ENCODE measurements at places on chromosomes 7 and 10.

DNA sequence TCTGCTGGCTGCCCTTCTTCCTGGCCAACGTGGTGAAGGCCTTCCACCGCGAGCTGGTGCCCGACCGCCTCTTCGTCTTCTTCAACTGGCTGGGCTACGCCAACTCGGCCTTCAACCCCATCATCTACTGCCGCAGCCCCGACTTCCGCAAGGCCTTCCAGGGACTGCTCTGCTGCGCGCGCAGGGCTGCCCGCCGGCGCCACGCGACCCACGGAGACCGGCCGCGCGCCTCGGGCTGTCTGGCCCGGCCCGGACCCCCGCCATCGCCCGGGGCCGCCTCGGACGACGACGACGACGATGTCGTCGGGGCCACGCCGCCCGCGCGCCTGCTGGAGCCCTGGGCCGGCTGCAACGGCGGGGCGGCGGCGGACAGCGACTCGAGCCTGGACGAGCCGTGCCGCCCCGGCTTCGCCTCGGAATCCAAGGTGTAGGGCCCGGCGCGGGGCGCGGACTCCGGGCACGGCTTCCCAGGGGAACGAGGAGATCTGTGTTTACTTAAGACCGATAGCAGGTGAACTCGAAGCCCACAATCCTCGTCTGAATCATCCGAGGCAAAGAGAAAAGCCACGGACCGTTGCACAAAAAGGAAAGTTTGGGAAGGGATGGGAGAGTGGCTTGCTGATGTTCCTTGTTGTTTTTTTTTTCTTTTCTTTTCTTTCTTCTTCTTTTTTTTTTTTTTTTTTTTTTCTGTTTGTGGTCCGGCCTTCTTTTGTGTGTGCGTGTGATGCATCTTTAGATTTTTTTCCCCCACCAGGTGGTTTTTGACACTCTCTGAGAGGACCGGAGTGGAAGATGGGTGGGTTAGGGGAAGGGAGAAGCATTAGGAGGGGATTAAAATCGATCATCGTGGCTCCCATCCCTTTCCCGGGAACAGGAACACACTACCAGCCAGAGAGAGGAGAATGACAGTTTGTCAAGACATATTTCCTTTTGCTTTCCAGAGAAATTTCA, 1.7 kb downstream of the ADRB1 start:
- DNase-seq, result no peak

DNA sequence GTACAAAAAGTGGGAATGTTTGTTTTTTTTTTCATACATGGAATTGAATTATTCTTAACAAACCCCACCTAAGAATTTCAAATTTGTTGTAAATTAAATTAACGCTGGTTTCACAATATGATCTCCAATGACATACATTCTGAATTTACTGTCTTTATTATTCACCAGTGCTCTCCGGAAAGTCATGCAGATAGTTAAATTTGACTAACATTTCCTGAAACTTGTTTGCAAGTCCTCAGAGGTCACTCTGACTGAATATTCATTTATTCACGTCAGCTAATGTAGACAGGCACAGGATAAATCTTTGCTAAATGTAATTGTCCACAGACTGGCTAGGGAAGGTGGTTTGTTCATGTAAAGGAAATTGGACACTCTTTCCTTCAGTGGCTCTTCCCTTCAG, 730.4 kb downstream of the PHTF2 start:
- no peak for DNase-seq

DNA sequence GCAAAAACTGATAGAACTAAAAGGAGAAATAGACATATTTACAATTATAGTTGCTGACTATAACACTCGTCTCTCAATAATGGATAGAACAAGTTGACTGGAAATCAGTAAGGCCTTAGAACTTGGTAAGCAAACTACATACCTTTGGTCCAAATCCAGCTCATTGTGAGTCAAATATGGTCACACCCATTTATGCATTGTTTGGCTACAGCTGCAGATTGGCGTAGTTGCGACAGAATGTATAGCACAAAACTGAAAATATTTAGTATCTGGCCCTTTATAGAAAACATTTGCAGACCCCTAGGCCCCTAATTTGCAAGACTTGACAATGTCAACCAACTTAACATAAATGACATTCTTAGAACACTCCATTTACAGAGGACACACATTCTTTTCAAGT, 103.6 kb upstream of the EGR2 start:
- no peak for DNase-seq

DNA sequence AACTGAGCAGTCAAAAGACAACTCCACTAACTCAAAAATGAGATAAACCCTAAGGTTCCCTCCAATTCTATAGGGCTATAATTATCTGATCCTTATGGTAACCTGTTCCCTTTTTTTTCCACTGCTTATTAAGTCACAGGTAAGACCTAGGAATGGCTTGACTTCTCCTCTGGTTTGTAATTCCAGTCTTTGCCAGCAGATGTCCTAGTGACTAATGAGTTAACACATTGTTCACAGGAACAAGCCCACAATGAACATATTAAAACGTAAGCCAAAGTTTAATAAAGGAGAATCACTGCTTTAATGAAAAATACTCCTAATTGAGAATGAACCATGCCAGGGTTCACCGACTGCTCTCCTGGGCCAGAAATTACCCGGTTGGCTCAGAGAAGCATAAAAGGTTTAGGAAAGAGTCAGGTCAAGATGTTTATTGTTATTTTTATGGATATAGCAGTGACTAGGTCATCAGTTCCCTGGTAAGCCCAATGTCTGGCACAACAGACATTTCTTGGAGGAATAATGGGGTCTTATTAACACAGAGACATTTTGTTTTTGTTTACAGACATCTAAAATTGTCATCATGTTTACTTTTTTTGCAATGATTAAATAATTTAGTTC, 120.1 kb downstream of the ELAPOR2 start:
- DNase-seq, result peak; percentile 50

- no peak for DNase-seq
Observed at GRCh38 chr10:28530751-28531150, 2.2 kb upstream of the WAC start.

GRCh38 chr10:63628526-63629362, 107.5 kb downstream of the REEP3 start:
- peak; percentile 83 for DNase-seq

GRCh38 chr7:24200407-24200966, 83.5 kb upstream of the NPY start:
- DNase-seq, result peak; percentile 23

DNA sequence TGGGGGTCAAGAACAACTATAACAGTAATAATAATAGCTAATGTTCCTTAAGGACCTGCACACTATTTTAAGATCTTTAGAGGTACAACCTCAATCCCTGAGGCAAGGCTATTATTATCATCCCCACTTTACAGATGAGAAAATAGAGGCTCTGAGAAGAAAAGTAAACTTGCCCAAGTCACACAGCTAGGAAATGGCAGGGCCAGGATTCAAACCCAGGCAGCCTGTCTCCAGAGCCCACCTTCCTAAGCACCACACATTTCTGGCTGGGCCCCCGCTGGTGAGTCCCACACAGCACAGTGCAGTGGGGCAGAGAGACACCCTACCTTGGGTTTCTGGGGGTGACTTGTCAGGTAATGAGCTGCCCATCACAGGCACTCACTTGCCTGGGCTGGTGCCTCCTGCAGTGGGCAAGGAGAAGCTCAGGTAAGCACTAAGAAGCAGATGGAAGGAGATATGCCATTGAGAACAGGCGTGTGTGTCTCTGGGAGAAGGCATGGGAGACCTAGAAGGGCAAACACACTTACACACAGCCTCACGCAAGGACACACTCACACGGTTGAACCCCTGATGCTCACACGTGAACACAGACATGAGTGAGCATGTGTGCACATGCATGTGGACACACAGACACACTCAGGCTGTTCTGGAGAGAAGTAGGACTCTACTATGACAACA, 104.4 kb upstream of the ZMIZ1 start:
- DNase-seq, result no peak

DNA sequence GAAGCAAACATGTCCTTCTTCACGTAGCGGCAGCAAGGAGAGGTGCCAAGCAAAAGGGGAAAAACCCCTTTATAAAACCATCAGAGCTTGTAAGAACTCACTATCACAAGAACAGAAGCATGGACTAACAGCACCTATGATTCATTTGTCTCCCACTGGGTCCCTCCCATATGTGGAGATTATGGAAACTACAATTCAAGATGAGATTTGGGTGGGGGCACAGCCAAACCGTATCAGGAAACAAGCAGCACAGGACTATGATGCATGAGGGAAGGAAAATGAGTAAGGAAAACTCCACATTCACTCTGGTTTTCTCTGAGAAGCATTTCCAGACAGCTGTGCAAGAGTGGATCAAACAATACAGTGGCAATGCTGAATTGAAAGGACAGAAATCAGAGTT, 81.6 kb downstream of the RSU1 start:
- DNase-seq, result no peak

GRCh38 chr7:48074204-48074654, 14.8 kb upstream of the UPP1 start:
- no peak for DNase-seq

GRCh38 chr10:79443338-79444198, 1.9 kb downstream of the ZCCHC24 start:
- no peak for DNase-seq

- DNase-seq, result no peak
Observed at GRCh38 chr10:52578871-52579405, 193.6 kb downstream of the MBL2 start.

GRCh38 chr7:24827589-24827988, 70.3 kb upstream of the GSDME start:
- no peak for DNase-seq

GRCh38 chr10:129371541-129371940, 95.5 kb upstream of the MGMT start:
- DNase-seq, result no peak

- no peak for DNase-seq
Observed at GRCh38 chr7:95693551-95694333, 78.6 kb upstream of the DYNC1I1 start.

DNA sequence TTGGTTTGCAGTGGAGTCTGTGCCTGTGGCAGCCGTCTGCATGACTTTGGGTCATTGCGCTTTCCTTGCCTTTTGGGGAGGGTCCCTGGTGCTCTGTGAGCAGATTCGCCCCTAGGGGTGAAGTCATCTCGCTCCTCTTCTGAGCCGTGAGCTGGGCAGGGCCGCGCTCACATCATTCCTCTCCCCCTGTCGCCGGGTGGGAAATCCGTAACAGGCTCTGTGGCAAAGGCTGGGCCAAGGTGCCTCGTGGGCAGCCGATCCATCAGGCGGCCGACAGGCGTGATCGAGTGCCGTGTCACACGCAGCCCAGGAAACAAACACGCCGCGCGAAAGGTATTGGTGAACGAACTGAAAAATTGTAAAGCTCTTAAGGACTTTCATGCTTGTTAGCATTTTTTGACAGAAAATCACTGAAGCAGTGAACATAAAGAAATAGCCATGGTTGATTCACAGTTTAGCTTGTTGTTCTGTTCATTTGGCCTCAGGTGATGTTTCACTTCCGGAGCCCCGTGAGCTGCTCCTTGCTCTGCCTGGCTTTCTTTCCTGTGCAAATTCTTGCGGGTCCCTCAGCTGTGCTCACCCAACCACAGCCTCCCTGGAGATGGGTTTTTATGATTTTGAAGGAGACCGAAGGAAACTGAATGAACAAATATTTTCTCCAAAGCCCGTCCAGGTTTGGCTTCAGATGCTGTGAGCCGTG, 122.1 kb downstream of the NKX6-2 start:
- no peak for DNase-seq

DNA sequence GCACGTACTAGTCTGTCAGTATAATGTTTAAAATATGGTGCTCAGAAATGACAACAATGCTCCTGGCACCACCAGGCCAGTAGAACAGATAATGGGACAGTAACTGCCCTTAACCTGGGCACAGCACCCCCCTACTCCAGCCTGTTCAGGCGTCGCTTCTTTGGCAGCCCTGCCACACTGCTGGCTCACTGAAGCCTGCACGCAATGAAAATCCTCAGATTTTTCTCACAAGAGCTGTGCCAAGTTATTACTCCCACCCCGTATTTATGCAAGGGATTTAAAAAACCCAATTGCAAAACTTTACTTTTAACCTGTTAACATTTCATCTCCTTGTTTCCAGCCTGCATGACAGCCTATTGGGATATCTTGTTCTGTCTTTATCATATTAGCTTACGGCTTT, 56.6 kb upstream of the LAMB1 start:
- no peak for DNase-seq

DNA sequence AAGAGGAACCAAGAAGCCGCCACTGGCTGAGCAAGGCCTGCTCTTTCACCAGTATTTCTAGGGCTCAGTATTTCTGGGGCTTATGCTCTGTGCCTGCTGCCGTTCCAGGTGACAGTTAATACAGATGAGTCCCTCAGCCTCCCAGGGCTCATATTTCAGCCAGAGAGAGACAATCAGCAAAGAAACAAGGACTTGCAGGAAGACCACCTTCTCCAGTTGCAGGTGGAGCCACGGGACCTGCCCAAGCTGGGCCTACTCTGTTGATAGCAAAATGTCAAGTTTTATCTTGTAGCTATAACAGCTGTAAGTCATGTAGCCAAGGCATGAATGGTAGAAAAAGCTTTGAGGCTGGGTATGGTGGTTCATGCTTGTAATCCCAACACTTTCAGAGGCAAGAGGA, 42.7 kb downstream of the NPTX2 start:
- no peak for DNase-seq

GRCh38 chr7:51111241-51111940, 205.2 kb downstream of the COBL start:
- no peak for DNase-seq

DNA sequence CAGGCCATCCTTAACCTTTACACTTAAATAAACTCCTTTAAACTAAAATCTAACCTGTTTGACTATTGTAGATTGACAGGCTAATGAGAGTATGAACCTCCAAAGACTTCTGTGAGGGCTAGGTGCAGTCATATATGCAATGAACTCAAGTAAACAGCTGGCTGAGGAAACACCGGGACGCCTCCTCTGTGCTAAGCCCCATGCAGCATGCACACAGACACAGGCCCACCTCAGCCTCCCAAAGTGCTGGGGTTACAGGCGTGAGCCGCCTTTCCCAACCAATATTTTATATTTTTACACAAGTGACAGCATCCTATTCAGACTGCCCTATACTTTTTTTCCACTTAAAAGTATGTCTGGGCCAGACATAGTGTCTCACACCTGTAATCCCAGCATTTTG, 1.5 kb upstream of the FXYD4 start:
- no peak for DNase-seq

DNA sequence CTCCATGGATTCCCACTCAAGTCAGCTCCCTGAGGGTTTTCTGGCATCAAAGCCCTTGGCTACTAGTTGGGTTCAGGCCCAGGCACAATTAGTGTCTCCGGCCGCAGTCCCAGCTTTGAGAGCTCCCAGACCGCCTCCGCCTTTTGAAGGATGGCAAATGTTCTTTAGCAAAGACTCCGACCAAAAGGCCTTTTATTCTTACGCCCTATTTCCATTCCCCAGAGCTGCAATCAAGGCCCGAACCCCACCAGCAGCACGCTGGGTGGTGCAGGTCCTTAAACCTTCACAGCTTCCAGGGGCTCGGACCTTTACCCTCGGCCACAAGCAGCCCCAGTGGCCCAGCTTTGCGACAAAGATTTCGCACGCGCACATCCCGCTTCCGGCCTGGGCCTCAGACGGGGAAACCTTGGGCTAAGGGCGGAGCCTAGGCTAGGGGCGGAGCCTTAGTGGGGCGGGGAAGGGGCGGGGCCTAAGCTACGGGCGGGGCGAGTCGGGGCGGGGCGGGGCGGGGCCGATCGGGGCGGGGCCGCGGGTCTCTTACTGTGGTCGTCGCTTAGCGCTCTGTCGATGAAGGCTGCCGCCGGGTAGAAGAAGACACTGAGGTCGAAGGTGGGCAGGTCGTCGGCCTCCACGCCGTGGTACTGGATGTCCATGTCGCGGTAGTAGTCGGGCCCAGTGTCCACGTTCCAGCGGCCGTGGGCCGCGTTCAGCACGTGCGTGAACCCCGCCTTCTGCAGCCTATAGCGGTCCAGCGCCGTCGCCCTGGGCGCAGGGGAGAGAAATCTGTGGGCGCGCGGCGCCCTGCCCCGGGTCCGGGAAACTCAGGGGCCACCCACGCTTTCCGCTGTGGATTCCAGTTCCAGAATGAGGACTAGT, 68.0 kb upstream of the SAMD8 start:
- no peak for DNase-seq
